Stimulated activated CD8-positive, alpha-beta memory T cell treated with anti-CD3 and anti-CD28 coated beads, Interleukin-4, amount 100 ng/mL, for 4 hours (primary cell): ENCODE measurements at places on chromosomes 16 and 17.
A peak's percentile ranks its signal among the peaks of the same experiment; 100 is the strongest.

DNA sequence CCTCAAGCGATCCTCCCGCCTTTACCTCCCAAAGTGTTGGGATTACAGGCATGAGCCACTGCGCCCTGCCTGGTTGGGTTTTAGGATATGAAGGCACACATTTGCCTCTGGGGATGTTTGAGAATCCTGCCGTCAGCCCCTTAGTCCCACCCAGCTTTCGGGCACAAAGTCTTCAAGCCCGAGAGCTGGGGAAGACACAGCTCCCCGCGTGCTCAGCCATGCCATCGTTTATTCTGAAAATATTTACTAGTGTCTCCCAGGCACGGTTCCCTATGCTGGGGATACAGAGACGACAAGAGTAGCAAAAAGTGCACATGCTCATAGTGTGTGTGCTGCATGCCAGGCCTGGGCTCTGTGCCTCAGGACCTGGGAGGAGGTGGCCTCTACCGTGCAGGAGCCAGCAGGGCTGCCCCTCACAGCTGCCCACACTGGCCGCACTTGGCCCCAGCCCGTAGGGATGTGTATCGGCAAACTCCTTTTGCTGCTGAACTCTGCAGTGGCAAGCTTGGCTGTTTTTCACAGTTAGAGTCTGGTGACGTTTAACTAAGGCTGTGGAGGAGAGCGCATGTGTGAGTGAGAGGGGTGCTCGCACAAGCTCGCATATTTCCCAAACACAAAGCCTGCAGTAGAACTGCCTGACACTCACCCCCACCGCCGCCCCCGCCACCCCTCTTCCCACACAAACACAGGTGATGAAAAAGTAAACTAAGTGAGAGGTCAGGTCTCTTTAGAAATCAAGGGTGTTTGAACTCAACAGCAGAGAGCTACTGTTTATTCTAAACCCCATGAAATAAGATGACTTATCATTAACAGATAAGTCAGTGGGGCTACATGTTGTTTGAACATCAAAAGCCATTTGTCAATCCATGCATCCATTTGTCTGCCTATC is 266.4 kb downstream of the MRTFB start:
- DNase-seq: no peak

DNA sequence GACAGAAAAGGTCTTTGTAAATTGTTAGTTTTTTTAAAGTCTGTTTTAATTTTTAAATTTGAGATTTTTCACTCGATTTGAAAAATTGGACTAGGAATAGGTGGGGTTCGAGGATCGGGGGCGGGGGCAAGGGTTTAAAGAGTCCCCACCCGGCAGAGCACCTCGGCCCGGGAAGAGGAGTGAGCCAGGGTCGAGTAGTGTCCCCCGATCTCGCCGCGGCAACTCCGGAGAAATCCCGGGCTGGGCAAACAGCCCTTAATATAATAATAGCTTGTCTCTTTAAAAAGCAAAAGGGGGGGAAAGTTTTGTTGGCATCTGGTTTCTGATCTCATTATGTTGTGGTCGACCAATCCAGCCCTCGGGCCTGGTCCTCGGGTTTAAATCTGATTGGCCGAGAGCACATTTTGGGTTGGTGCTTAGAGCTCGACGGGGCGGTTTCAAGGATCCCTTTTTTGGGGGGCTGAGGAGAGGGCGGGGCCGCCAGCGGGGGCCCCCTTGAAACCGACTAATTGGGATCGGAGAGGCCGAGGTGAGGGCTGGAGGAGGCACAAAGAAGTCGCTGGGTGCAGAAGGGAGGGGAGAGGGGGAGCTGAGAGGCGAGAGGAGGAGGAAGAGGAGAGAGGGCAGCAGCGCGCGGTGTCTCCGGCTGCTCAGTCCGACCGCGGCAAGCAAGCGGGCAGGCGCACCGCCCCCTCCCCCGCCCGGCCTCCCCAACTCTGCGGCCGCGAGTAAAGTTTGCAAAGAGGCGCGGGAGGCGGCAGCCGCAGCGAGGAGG is at the start of gene FZD2:
TSS of gene FZD2 (plus strand) at position 653 of the 775 bp plus-strand sequence. CDS start 205 bp downstream, outside the sequence.
- peak; percentile 7 for DNase-seq

GRCh38 chr17:73301369-73301768 is 10.4 kb downstream of the CDC42EP4 start:
- no peak for DNase-seq

GRCh38 chr17:1488826-1489270 is 3.6 kb downstream of the MYO1C start:
- no peak for DNase-seq

- no peak for DNase-seq
These were observed 3.9 kb upstream of the SGCA start for GRCh38 chr17:50161911-50162288.

DNA sequence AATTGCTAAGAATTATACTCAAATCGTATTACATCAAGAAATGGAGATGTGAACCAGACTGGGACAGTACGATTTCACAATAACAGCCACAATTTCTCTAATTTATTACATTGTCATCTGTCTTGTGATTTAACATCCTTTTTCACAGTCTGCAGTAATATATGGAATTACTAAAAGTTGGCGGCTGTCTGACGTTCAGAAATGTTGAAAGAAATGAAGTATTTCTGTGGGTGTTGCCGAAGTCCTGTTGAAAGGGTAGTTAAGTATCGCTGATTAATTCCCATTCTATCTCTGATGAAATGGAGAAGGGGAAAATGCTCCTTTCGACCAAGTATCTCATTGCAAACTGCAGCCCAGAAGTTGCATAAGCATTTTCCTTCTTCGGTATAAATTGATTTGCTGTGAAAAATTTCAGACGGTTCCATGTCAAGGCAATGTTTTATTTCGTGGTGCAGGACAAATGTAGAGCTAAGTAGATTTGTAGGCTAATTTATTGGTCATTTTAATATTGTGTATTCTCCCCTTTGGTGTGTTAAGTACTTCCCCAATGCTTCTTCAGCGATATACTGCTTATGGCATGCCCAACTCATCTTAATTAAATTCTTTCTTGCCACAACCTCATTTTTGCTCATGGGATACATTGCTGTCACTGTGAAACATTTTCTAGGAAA is 775.2 kb upstream of the RBFOX1 start:
- no peak for DNase-seq

DNA sequence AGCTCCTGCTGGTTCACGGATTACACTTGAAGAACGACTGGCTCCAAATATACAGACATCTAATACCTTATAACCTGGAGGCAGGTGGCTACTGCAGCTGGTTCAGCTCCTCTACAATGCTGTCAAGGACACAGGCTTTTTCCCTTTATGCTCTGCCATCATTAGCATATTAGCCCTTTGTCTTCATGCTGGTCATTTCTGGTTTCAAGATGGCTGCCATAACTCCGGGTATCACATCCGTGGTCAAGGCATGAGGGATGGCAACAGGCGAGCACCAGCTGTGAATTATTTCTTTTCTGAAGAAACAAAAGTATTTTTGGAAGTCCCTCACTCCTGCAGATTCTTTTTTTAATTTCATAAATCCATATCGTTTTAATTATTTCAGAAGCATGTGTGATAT is 124.3 kb upstream of the MED13 start:
- no peak for DNase-seq

- DNase-seq: no peak
These were observed 9.5 kb downstream of the SULT1A2 start for GRCh38 chr16:28587386-28587785.

GRCh38 chr17:31400481-31400950 is 9.0 kb downstream of the RAB11FIP4 start:
- DNase-seq: no peak

DNA sequence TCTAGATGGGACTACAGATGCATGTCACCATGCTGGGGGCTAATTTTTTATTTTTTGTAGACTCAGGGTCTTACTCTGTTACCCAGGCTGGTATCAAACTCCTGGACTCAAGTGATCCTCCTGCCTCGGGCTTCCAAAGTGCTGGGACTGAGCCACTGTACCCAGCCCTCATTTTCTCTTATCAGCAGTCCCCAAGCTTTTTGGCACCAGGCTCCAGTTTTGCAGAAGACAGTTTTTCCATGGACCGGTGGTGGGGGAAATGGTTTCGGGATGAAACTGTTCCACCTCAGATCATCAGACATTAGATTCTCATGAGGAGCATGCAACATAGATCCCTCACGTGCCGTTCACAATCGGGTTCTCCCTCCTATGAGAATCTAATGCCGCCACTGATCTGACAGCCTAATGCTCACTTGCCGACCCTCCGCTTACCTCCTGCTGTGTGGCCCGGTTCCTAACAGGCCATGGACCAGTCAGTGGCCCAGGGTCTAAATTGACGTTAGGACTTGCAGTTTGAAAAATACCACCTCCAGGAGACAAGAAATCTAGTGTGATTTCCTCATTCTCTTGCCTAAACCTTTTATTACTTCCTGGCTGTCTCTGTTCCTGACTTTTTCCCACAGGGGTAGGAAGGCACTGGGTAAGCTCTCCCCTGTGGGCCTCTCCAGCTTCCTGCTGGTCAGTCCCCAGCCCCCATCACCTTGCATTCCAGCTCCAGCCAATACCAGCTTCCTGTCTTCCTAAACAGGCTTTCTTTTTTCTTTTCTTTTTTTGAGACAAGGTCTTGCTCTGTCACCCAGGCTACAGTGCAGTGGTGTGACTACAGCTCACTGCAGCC is 9.3 kb upstream of the CNP start:
- DNase-seq: no peak

GRCh38 chr17:60640503-60640902 is 37.1 kb upstream of the BCAS3 start:
- DNase-seq: no peak

GRCh38 chr17:80794281-80795089 is 197.2 kb upstream of the CHMP6 start:
- DNase-seq: no peak

DNA sequence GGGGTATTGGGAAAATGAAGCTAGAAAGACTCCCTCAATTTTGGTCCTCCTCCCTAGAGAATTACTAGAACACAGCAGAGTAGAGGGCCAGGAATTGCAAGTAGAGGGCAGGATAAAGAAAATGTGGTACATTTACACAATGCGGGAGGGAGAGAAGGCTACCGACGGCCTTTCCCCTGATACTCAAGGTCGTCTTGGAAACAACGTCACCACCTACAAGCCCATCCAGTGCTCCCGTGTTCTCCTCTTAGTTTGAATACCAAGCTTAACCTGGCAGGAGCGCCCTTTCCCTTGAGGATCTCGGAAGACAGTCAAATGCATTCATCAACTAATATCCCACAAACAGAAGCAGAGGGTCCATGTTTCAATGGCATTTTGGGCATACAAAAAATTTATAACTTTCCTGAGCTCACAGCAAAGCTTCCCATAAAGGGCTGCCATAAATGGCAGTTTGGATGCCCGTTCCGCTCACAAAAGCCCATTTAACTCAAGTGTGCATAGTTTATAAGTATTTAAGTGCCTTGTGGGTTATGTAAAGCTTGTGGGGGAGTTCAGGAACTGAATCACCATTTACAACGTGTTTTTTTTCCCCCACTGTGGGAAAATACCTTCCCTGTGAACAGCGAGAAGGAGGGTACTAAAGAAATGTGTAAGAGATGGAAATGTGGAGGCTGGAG is 414.6 kb downstream of the SLC39A11 start:
- DNase-seq: no peak

GRCh38 chr16:70689035-70689969 is 3.4 kb upstream of the MTSS2 start:
- no peak for DNase-seq

GRCh38 chr17:59427996-59428395 is 96.5 kb downstream of the YPEL2 start:
- DNase-seq: no peak

DNA sequence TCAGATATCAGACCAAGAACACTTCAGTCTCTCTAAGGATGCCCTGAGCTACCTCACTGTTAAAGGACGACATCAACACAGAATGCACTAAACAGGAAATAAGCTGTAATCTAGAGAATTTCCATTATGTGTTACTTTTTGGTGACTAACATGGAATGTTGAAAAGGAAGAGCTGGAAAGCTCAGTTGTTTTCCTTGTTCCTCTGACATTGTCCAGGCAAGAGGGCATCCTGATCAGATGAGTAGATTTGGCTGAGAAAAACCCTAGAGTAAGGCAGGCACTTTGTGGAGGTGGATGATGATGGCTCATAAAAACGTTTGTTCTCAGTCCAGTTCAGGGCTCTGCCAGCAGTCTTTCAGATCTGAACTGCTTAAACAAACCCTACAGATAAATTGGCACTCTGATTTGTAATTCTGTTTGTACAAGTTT is 34.0 kb downstream of the DGKE start:
- no peak for DNase-seq

GRCh38 chr16:74984194-74984528 is 762 bp downstream of the WDR59 start:
- no peak for DNase-seq

- DNase-seq: no peak
These were observed 33.9 kb downstream of the COTL1 start for GRCh38 chr16:84583995-84584394.

DNA sequence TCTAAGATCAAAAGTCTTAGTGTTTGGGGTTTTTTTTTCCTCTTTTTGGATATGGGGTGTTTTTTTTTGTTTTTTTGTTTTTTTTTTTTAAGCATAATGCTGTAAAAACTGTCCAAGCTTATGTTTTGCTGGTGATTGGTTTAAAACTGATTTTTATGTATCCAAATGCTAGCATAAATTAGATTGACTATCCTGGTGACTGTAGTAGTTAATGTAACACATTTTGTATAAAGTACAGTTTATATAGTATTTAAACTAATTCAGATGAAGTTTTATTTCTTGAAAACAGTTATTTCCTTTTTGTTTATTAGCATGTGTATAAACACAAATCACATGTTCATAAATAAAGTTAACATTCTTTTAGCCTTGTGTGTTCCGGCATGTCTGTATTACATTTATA is 10.9 kb downstream of the RBBP6 start:
- DNase-seq: no peak

DNA sequence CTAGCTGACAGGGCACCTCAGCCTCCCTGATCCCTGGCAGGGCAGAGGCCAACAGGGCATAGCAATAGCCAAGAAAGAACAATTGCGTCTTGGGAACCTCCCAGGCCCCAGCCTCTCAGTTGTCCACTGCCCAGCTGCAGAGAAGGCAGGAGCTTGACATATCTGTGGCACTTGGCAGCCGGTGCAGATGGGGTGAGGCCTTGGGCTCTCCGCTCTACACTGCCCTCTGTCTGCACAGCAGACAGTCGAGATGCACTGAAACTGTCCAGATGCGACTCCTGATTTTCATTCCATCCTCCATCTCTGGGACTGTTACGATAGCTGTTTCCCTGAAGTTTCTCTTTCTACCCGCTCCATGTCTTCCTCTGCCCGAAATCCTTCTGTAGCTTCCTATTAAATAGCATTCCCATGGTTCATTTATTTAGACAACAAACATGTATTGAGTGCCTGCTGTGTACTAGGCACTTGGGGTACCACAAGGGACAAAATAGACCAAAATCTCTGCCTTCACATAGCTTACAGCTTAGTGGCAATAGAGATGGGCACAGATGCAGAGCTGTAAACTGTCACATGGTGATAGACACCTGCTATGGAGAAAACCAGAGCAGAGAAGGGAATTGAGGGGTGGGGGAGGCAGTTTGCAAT is 3.3 kb downstream of the POLR3E start:
- DNase-seq: no peak
